ENCODE measurements at places on chromosomes 13 and 19.

GRCh38 chr19:46731584-46731983 lies 14.3 kb upstream of the FKRP start:
- no peak overlapping the region for H3K4me3 ChIP-seq
- DNase-seq, result no peak

DNA sequence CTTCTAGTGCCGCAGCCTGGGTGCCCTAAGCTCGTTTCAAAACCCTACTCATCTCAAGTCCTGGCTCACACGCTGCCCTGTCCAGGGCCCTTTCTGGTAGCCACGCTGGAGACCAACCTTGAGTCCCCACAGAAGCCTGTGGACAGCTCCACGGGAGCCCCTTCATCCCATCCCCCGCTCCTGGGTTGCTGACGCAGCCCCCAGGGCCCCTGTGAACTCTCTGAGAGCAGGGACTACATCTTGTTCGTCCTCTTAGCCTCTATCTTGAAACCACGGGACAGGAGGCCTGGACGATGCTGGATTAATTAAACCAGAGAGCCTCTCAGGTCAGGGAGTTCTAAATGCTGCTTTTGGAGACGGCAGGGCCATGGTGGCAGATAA lies 7.4 kb downstream of the MLLT1 start:
- no peak overlapping the region for H3K4me3 ChIP-seq
- H3K4me1 ChIP-seq, result peaks cover 21% of the 10 kb centered on the region
- no peaks in the 10 kb centered on the region for H3K27me3 ChIP-seq
- no peak for DNase-seq

GRCh38 chr19:45884682-45885555 lies 1.0 kb downstream of the IRF2BP1 start:
- H3K4me1 ChIP-seq, result peaks cover 37% of the 10 kb centered on the region
- DNase-seq, result peak; percentile 36
- peak overlapping the region; percentile 46 for H3K4me3 ChIP-seq
- H3K36me3 ChIP-seq, result peaks cover 29% of the 10 kb centered on the region
- peak overlapping the region; percentile 84 for H3K27ac ChIP-seq
- no peaks in the 10 kb centered on the region for H3K27me3 ChIP-seq

DNA sequence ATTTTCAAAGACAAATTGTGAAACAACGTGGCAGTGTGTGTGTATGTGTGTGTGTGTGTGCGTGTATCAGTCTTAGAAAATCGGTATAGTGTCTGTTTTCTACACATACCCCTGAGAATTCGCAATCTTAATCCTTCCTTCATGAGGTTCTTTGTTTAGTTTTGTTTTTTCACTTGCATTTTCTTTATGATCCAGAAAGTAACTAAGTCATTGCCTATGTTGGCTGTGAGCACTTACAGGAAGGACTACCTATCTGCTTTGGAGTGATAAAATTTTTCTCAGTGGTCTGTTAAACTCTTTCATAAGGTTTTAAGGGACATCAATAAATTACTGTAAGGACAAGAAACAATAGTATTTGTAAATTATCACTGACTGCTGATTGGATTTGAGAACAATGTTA lies 1587.1 kb downstream of the PCDH9 start:
- H3K27me3 ChIP-seq, result no peaks in the 10 kb centered on the region
- no peaks in the 10 kb centered on the region for H3K4me1 ChIP-seq
- H3K27ac ChIP-seq, result no peak overlapping the region
- DNase-seq, result no peak

GRCh38 chr13:43156916-43157315 lies 133.5 kb downstream of the DNAJC15 start:
- H3K27ac ChIP-seq, result no peak overlapping the region
- no peaks in the 10 kb centered on the region for H3K36me3 ChIP-seq
- H3K4me1 ChIP-seq, result no peaks in the 10 kb centered on the region
- H3K27me3 ChIP-seq, result no peaks in the 10 kb centered on the region
- H3K4me3 ChIP-seq, result no peak overlapping the region

DNA sequence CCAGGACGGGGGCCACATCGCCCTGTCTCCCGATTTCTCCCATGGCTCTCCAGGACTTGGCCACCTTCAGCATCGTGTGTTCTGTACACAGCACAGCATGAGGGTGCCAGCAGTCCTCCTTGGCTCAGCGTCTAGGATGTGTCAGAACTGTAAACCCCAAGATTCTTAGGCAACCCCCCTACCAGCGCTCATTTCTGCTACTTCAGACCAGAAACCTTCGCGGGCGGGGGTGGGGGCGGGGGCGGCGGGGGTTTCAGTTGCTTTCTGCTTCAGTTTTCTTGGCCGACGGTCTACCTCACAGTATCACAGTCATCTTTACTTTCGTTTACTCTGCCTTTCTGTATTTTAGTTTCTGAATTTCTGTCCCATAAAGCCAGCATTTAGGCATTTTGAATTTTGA lies 82.4 kb downstream of the GGACT start:
- no peak for DNase-seq
- H3K36me3 ChIP-seq, result no peaks in the 10 kb centered on the region
- no peaks in the 10 kb centered on the region for H3K4me1 ChIP-seq
- H3K27me3 ChIP-seq, result no peaks in the 10 kb centered on the region
- no peak overlapping the region for H3K27ac ChIP-seq
- no peak overlapping the region for H3K4me3 ChIP-seq

- peak overlapping the region; percentile 55 for H3K4me3 ChIP-seq
- peak overlapping the region; percentile 69 for H3K27ac ChIP-seq
- H3K4me1 ChIP-seq, result peaks cover 24% of the 10 kb centered on the region
- H3K36me3 ChIP-seq, result peaks cover 22% of the 10 kb centered on the region
- no peaks in the 10 kb centered on the region for H3K27me3 ChIP-seq
These were observed 8.9 kb downstream of the ISYNA1 start for GRCh38 chr19:18428787-18429674.

DNA sequence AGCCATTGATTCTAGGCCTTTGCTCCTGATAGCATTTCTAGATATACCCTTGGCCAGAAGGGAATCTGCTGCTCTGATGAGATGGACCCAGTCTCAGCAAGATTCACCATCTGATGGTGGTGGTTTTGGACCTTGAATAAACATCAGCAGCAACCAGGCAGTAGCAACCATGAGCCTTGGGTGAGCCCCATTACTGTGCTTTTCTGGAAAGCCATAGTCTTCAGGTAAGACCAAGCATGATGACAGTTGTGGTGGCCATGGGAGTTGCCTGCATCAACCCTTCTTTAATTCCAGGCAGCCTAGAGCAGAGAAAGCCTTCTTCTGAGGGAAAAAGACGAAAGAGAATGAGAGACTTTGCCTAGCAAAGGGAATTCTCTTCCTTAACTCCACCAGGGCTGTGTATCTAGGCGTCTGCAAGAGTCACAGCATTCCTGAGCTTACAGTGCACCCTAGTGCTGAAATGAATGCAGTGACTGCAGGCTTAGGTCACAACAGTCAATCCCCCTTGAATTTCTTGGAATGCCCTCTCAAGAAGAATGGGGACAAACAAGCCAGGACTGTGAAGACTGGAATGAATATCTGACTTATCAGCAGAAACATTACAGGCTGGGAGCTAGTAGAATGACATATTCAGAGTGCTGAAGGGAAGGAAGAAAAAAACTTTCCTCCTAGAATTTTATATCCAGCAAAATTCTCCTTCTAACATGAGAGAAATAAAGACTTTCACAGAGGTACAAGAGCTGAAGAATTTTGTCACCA lies 942.4 kb upstream of the PCDH20 start:
- H3K27me3 ChIP-seq, result no peaks in the 10 kb centered on the region
- no peak overlapping the region for H3K27ac ChIP-seq
- no peaks in the 10 kb centered on the region for H3K36me3 ChIP-seq
- DNase-seq, result no peak

- H3K4me3 ChIP-seq, result no peak overlapping the region
- H3K27me3 ChIP-seq, result no peaks in the 10 kb centered on the region
- H3K4me1 ChIP-seq, result no peaks in the 10 kb centered on the region
- H3K36me3 ChIP-seq, result peaks cover 84% of the 10 kb centered on the region
These were observed 16.5 kb downstream of the TYK2 start for GRCh38 chr19:10363789-10364281.

- H3K4me1 ChIP-seq, result no peaks in the 10 kb centered on the region
- no peak for DNase-seq
- no peak overlapping the region for H3K4me3 ChIP-seq
These were observed 175.3 kb downstream of the FGF14 start for GRCh38 chr13:102226591-102226990.

- H3K36me3 ChIP-seq, result no peaks in the 10 kb centered on the region
- no peaks in the 10 kb centered on the region for H3K4me1 ChIP-seq
- peaks cover 3% of the 10 kb centered on the region for H3K27me3 ChIP-seq
- H3K27ac ChIP-seq, result no peak overlapping the region
- H3K4me3 ChIP-seq, result no peak overlapping the region
These were observed 60.8 kb downstream of the AP1M1 start for GRCh38 chr19:16258440-16258903.

GRCh38 chr19:5078182-5078581 lies 109.3 kb downstream of the KDM4B start:
- no peak overlapping the region for H3K4me3 ChIP-seq
- no peaks in the 10 kb centered on the region for H3K4me1 ChIP-seq
- peaks cover 78% of the 10 kb centered on the region for H3K36me3 ChIP-seq
- no peak for DNase-seq

DNA sequence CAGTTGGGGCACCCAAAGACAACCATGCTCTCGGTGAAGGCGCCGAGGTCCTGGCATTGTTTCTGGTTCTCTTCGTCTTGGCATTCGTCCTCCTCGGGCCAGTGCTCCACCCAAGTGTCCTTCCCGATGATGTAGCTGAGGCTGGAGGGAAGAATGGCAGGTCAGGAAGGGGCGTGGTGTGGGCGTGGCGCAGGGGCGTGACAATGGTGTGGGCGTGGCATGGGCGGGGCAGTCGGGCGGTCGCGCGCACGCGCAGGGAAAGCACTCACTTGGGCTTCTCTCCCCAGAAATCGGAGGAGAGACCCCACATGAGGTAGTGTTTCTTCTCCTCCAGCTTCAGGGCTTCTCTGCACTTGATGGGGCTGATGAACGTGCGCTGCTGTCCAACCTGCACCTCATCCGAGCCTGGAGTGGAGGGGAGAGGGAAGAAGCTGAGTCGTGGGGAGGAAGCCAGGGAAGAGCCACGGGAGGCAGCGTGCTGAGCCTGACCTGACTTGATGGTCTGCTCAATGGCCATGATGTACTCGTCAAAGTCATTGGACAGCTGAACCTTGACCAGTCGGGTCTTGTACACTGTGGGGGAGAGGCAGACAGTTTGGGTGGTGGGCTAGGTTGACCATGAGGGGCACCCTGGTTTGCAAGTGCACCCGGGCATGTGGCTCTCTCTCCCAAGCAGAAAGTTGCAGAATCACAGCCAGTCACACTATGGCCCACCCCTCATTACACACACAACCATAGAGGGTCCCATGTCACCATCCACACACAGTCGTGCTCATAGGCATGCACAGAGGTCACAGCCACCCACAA lies 8.1 kb upstream of the TNFSF14 start:
- peaks cover 16% of the 10 kb centered on the region for H3K4me1 ChIP-seq
- no peak overlapping the region for H3K4me3 ChIP-seq
- DNase-seq, result peak; percentile 10
- no peaks in the 10 kb centered on the region for H3K36me3 ChIP-seq
- H3K27ac ChIP-seq, result no peak overlapping the region

- H3K36me3 ChIP-seq, result no peaks in the 10 kb centered on the region
- DNase-seq, result no peak
- peaks cover 16% of the 10 kb centered on the region for H3K4me1 ChIP-seq
- no peak overlapping the region for H3K27ac ChIP-seq
These were observed 97.7 kb downstream of the GNG7 start for GRCh38 chr19:2604747-2605329.

DNA sequence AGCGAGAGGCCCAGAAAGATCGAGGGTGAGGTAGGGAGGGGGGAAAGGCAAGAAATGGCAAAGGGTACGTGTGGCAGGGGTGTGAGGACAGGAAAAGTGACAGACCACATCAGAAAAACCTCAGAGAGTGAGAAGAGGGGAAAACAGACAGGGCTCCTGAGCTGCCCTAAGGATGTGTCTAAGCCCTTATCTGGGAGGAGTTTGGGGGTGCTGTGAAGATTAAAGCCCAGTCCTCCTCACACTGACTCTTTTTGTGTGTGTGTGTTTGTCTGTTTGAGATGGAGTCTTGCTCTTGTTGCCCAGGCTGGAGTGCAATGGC lies 703 bp upstream of the PTH2 start:
- H3K27ac ChIP-seq, result no peak overlapping the region
- H3K4me3 ChIP-seq, result no peak overlapping the region
- H3K4me1 ChIP-seq, result peaks cover 7% of the 10 kb centered on the region
- peak; percentile 60 for DNase-seq
- no peaks in the 10 kb centered on the region for H3K36me3 ChIP-seq

GRCh38 chr13:22091971-22092300 lies 421.1 kb downstream of the FGF9 start:
- H3K4me1 ChIP-seq, result no peaks in the 10 kb centered on the region
- no peak for DNase-seq
- no peaks in the 10 kb centered on the region for H3K27me3 ChIP-seq
- H3K36me3 ChIP-seq, result no peaks in the 10 kb centered on the region
- no peak overlapping the region for H3K4me3 ChIP-seq

DNA sequence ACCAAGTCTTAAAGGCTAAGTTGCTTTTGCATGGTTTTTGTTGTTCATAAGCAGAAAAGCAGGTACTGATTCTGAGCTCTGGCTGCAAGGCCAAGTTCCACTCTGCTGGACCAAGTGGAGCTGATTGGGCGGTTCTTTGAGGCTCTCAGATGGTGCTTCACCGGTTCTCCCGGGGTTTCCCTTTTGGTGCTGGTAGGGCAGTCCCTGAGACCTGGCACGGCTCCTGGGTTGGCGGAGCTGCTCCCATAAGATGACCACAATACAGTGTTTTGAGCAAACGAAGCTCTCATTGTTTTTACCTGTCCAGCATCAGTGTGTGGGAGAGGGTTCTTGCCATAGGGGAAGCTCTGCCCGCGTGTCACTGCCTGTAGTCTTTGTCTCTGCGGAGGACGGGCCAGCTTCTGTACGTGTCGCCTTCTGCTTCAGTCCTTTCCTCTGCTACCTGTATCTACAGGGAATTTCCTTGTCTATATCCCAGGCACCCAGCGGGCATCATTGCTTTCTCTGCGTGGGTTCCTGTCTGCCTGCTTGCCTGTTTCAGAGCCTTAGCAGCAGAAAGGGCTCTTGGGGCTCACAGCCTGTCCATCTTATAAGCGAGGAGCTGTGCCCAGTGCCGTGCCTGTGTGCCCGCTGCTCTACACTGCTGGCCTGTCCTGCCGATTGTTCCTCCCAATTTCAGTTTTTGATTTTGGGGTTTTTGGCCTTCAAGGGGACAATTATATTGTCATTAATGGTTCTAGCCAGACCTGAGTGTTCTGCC lies 2.3 kb downstream of the U2AF2 start:
- H3K36me3 ChIP-seq, result peaks cover 66% of the 10 kb centered on the region
- peaks cover 51% of the 10 kb centered on the region for H3K4me1 ChIP-seq
- H3K27me3 ChIP-seq, result no peaks in the 10 kb centered on the region
- H3K4me3 ChIP-seq, result peak overlapping the region; percentile 76

GRCh38 chr19:14889994-14890642 lies 4.2 kb upstream of the OR7A17 start:
- H3K36me3 ChIP-seq, result no peaks in the 10 kb centered on the region
- H3K4me3 ChIP-seq, result no peak overlapping the region
- no peak overlapping the region for H3K27ac ChIP-seq
- no peaks in the 10 kb centered on the region for H3K4me1 ChIP-seq
- H3K27me3 ChIP-seq, result peaks cover 10% of the 10 kb centered on the region
